GM13977 (cell line): ENCODE measurements at places on chromosomes 2 and 18.

DNA sequence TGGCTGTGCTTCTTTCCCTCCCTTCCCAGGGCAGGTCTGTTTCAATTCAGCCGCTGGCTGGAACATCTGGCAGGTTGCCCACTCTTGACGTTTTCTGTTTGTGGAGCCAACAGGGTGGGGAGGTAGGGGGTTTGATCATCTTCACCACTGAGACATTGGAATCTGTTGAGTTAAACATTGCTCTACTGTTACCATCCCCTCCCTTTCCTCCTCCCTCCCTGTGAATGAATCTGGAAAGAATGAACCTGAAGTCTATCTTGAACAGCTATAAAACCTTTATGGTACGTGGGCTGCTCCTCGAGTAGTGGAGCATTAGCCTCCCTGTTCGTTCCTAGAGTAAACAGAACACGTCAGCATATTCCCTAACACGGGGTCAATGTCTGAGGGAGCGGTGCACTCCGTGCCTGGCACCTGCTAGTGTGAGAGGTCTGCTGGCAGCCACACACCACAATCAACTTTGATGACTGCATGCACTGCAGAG is 249.9 kb upstream of the RBBP8 start:
- DNase-seq, result no peak

GRCh38 chr18:42131066-42131929 is 176.3 kb downstream of the PIK3C3 start:
- DNase-seq, result no peak

GRCh38 chr2:196368546-196369225 is 197.3 kb upstream of the STK17B start:
- DNase-seq, result no peak

DNA sequence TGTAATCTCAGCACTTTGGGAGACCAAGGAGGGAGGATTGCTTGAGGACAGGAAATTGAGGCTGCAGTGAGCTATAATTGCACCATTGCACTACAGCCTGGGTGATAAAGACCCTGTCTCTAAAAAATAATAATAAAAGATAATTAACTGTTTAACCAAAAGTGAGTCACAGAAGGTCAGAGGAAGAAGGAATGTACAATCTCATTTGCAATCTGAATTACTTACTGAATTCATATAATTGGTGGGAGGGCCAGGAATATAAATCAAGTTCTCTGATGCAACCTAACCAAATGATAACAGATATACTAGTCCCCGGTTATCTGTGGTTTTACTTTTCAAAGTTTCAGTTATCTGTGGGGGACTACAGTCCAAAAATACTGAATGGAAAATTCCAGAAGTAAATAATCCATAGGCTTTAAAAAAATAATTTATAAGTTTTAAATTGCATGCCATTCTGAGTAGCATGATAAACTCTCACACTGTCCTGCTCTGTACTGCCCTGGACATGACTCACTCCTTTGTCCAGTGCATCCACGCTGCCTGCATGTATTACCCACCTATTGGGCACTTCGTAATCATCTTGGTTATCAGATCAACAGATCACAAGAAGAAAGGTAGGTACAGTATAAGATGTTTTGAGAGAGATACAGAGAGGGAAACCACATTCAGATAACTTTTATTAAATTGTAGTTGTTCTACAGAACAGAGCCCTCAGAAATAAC is 12.8 kb upstream of the MATN3 start:
- DNase-seq, result no peak

DNA sequence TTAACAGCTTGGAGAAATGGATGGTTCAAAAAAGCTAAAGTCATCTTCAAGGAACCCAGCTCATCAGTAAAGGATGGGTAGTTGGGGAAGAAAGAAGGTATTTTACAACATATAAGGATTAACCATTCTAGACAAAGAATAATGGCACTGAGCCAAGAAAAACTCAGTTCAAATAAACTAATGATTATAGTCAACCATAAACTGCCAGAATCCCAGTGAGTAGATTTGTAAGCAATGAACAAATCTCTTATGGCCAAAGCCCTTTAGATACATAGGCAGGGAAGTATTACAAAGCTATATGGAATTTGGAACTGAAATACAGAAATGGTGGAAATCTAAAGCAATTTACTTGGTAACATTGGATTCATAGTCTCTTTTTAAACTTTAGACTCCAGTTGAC is 92.4 kb upstream of the ZFP36L2 start:
- no peak for DNase-seq

- no peak for DNase-seq
Measured at GRCh38 chr18:2716394-2717326, 61.1 kb downstream of the SMCHD1 start.

DNA sequence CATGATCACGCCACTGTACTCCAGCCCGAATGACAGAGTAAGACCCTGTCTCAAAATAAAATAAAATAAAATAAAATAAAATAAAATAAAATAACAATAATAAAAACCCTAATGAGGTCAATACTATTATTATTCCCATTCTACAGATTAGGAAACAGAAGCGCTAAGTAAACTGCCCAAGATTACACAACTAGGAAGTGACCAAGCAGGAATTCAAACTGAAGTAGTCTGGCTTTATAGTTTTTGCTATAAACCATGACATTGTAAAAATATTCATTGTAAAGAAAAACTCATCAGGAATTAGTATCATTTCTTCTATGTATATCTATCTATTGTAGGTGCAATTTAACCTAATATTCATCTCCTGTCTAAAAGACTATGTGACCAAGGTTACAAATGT is 1.2 kb downstream of the PLEKHM3 start:
- no peak for DNase-seq
